ENCODE measurements at places on chromosomes 3 and 15.

GRCh38 chr3:10757821-10758130, 58.3 kb upstream of the SLC6A11 start:
- DNase-seq, result no peak

DNA sequence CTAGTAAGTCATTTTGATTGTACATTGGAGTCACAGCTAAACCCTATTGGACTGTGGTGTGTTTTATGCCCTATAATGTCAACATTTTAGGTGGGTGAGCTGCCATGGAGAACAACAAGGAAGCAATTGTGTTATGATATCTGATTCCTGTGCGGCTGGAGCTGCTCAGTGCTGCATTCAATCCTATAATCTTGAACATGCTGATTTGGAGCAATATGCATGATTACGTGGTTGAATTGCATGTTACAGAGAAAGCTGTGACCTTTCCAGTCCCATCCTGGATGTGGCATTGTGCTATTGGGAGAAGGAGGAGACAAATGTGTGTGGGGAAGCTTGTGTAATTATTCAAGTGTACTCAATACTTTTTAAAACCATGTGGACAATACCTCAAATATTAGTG, 20.1 kb upstream of the C3orf49 start:
- DNase-seq, result no peak

GRCh38 chr3:112846764-112847163, at the start of gene CD200R1L:
TSS of gene CD200R1L (minus strand) at chr3:112846864. CDS start at chr3:112829367, 17,497 bp downstream.
- DNase-seq, result no peak

- DNase-seq, result no peak
Measured at GRCh38 chr15:75206803-75207617, 5.3 kb downstream of the C15orf39 start.

DNA sequence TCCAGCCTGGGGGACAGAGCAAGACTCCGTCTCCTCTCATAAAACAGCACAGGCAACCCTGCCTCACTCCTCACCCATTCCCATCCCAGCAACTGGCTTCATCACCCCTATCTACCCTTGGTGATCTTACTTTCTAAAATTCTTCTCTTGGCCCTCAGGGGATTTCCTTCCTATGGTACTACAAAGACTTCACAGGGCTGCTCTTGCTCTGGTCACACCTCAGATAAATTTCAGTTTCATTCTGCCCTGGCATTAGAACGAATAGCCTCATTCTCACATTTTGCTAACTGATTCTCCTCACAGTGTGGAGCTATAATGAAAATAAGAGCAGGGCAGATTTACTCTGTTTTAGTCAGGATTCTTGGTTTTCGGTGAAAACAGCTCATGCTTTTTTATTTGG, 22.1 kb upstream of the CRBN start:
- no peak for DNase-seq

- no peak for DNase-seq
Measured at GRCh38 chr3:143122089-143122430, 2.5 kb downstream of the CHST2 start.

- DNase-seq, result peak; percentile 44
Measured at GRCh38 chr3:51500632-51501131, 867 bp upstream of the DCAF1 start.

GRCh38 chr3:146581951-146582467, 23.1 kb downstream of the PLSCR5 start:
- DNase-seq, result no peak

DNA sequence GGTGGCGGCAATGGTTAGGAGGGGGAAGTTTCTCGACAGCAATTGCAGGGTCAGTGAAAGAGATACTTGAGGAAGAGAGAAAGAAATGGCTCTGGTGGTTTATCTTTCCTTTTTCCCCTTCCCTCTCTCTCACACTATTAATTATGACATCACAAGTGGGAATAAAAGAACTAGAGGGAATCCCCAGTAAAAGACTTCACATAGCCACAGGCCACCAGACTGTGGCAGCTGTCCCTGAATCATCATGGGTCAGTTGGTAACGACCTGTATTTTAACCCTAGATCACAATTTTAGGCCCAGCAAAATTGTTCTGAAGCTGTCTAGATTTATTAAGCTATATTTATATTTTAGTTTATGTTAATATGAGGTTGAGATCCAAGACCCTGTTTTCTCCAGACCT, 40.3 kb downstream of the MBNL1 start:
- no peak for DNase-seq

DNA sequence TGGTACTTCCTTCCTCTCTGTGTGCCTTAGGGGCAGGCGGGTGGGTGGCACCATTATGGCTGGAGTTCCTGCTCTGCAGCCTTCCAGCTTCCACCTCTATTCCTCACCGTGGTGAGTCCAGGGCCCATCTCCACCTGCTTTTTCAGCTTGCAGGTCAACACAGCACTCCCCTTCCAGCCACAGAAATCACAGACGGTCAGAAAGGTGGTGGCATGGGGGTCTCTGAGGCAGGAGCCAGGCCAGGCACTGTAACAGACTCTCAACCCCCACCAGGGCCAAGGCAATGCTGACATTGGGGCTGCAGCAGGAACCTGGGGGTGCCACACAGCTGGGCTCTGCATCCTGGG, 16.6 kb downstream of the KLF15 start:
- no peak for DNase-seq

GRCh38 chr15:32898414-32898813, 180.6 kb downstream of the GREM1 start:
- no peak for DNase-seq

DNA sequence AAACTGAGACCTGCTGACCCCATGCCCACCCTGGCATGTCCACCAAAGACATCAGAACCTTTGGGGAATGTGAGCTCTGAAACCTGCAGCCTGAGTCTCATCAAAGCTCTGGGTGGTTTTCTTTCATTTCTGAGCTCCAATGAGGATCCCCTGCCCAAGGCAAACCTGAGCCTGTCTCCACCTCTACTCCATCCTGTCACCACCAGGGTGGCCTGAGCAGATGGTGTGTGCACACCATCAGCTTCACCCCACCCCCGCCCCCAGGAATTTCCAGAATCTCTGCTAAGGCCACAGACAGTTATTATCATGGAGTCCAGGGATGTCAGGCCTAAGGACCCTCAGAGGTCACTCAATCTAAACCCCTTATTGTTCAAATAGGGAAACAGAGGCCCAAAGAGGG, 1.3 kb downstream of the XIRP1 start:
- DNase-seq, result peak; percentile 30

DNA sequence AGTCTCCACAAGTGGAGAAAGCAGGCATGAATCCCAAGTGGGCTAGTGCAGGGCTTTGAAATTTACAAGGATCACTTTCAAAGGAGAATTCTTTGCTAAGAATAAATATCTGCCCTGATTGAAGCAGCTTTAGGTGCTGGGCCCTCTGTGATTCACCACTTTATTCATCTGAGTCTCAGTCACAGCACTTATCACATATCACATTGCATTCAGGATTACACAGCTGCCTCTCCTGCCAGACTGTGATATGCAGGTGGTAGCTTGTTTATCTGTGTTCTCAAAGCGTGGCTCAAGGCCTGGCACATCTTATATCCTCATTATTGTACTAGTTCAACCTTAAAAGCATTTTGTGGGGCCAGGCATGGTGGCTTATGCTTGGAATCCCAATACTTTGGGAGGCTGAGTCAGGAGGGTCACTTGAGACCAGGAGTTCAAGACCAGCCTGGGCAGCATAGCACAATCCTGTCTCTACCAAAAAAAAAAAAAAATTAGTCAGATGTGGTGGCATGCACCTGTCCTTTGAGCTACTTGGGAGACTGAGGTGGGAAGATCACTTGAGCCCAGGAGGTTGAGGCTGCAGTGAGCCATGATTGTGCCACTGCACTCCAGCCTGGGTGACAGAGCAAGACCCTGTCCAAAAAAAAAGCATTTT, 156.9 kb upstream of the EIF1B start:
- DNase-seq, result no peak

GRCh38 chr15:88627463-88627862, 6.3 kb downstream of the AEN start:
- no peak for DNase-seq

GRCh38 chr3:81829937-81830336, 68.5 kb upstream of the GBE1 start:
- DNase-seq, result no peak

- no peak for DNase-seq
Measured at GRCh38 chr15:52784799-52785671, 5.1 kb downstream of the ONECUT1 start.

- DNase-seq, result peak; percentile 91
Measured at GRCh38 chr3:123138839-123139444, 62.8 kb upstream of the SEC22A start.

- no peak for DNase-seq
Measured at GRCh38 chr15:41778521-41778920, 4.2 kb downstream of the MAPKBP1 start.

DNA sequence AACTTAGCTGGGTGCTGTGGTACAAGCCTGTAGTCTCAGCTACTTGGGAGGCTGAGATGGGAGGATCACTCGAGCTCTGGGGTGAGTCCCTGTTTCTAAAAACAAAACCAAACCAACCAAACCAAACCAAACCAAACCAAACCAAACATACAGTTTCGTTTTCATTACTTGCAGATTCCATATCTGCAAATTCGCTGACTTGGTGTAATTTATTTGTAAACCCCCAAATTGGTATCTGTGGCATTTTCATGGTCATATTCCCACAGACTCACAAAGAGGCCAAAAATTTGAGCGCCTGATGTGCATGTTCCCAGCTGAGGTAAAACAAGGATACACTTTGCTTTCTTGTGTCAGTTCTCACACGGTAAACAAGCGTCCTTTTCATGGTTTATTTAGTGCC, 1138.3 kb downstream of the ROBO1 start:
- no peak for DNase-seq

GRCh38 chr3:127473244-127474024, 117.1 kb downstream of the TPRA1 start:
- no peak for DNase-seq
